ENCODE measurements at places on chromosomes 11 and 22.

DNA sequence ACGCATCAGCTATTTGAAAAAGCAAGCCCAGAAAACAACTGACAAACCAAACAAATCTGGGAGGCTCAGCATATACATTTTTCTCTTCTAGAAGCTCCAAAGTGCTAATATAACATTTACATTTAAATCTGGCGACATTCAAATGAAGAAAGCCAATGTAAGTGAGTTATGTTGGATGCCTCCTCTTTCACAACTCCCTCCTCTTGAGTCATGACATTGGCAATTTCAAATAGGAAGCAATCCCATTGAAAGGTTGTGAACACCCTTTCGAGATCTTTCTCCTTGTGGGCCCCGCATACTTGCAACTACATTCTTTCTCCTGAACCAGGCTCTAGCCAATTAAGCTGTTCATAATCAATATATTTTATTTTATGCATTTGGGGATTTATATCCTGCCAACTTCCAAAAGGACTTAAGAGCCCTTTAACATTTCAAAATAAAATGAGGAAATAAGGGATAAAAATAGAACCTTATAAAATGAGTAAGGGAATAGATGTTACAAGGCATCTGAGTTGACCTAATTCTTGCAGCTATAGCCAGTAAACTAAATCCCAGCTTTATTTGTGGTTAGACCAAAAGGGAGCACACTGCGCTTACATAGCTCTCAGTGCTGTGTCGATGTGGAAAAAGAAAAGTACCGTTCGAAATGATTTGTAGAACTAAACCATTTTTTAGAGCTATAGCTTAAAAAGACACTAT is 129.5 kb upstream of the SESN3 start:
- no peak for DNase-seq

DNA sequence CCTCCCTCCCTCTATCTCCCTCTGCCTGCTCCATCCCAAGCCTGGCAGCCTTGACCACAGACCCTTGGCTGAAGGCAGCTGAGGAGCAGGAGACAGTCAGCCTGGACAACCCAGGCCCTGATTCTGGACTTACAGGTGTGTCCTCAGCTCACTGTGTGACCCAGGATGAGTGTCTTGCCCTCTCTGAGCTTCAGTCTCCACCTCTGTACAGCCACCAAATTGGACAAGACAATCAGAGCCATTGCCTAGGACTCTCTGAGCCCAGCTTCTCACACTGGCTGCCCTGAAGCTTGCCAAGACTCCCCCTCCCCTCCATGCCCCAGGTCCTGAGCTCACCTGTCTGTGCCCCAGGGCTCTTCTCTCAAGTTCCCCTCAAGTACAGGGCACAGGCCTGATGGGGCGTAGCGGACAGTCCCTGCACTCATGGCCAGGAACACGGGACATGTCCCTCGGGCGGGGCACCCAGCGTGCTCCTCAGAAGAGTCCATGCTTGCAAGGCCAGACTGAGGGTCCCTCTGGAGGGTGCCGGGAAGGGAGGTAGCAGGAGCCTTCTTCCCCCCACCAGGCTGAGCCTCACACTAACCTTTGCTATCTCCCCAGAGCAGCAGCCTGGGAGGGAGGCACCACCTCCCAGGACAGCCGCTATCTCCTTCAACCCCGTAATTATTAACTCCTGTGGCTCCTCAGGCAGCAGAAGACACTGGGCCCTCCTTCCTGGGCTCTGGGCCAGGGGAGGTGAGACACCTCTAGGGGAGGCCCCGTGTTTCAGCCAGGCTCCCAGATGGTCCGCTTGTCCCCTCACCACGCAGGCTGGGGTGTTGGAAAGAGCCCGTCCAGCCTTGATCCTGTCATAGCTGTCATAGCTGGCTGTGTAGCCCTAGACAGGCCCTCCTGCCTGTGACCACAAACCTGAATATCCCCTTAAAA is 2.6 kb upstream of the RAB3IL1 start:
- no peak for DNase-seq

- no peak for DNase-seq
Measured at GRCh38 chr11:5071799-5072198, 2.4 kb downstream of the OR52E1 start.

DNA sequence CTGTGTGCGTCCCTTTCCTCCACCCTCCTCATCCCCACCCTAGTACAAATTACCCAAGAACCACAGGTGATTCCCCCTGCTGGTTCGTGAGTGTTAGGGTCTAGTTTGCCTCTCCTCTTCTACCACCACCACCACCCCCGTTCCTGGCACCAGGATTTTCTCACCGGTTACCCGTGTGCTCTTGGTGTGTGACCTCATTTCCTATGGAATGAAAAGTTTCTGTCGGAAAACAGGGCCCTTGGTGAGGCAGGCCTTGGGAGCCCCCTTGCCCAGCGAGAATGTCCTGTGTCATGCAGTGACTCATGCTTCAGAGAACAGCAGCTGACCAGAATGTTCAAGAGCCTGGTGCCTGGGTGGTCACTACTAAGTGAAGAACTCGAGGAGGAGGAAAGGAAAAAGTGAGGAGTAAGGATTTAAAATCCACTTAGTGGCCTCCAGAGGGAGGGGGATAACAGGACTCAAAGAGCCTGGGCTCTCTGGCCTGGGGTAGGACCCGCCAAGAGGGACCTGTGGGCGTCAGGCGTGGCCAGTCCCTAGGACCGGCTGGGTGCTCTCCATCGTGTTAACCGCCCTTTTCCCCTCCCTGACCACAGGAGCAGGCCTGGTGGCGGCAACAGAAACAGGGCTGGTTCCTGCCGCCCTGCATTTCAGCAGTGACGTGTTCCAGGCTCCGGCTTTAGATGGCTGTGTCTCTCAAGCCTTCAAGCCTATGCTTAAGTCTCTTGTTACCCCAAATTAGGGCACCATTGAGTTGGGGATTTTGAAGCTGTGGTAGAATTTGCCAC is 30.2 kb downstream of the C22orf31 start:
- no peak for DNase-seq

GRCh38 chr11:17812091-17812864 is 77.7 kb downstream of the KCNC1 start:
- no peak for DNase-seq

DNA sequence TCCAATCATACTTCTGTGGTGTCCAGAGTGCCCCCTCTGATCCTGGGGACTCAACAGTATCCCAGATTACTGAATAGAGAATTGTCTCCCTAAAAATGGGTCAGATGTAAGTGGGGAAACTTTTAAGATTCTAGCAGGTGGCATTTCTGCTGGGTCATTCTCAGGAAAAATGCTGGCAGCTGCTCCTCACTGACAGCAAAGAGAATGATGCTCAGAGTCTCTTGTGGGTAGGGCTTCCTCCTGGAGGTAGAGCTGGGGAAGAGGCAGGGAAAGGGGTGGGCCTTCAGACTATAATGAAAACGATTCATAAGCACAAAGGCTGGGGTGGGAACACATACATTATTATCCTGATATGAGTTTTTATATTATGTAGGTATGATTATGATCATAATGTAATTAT is 647.2 kb downstream of the NELL1 start:
- DNase-seq, result no peak

- no peak for DNase-seq
Measured at GRCh38 chr11:1130276-1131032, 27.3 kb upstream of the MUC5AC start.

- DNase-seq, result no peak
Measured at GRCh38 chr11:79413268-79413667, 27.6 kb downstream of the TENM4 start.

- no peak for DNase-seq
Measured at GRCh38 chr11:134847083-134847715, 435.2 kb upstream of the B3GAT1 start.

DNA sequence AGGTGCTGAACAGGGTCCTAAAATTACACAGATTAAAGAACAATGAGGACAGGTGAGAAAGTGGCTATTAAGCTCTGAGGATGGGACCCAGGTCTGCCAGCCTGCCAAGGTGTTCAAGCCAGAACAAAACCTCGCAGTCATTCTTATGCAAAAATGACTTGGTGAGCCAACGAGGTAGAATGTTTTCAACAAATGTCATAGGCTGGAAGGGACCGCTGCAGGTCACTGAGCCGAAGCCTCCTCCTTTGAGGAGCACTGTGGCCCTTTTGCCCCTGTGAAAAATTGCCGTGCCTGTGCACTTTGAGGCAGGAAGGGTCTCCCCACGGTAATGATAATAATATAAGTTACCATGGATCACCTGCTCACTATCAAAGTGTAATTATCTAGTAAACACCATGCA is 216.2 kb downstream of the DSCAML1 start:
- no peak for DNase-seq

GRCh38 chr11:9740202-9740883 is 76.5 kb downstream of the SWAP70 start:
- DNase-seq, result no peak

GRCh38 chr22:34973926-34974325 is 92.0 kb upstream of the ISX start:
- DNase-seq, result no peak

DNA sequence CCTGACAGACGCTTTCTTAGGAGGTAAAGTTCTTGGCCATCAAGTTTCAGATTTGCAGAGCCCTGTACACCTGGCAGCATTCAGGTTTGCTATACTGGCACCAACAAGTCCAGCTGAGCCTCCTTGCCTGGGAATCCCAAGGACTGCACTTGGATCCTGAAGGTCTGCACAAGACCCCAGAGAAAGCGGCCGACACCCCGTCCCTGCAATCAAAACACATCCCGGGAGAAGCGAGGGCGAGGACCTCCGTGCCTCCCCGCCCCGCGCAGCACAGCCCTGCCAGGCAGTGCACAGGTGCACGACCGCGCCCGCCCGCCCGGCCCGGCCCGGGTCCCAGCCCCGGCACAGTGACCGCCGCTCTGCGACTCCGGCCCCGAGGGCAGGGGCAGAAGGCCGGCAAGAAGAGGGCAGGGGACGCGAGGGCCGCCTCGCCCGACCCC is 559 bp downstream of the MRTFA start:
- no peak for DNase-seq

- DNase-seq, result no peak
Measured at GRCh38 chr22:30362651-30363281, 6.0 kb downstream of the CCDC157 start.

GRCh38 chr11:73851046-73851764 is 25.4 kb downstream of the COA4 start:
- no peak for DNase-seq

- no peak for DNase-seq
Measured at GRCh38 chr11:80007616-80008015, 566.8 kb upstream of the TENM4 start.

- DNase-seq, result no peak
Measured at GRCh38 chr11:133605482-133605881, 73.2 kb upstream of the OPCML start.

GRCh38 chr11:62496676-62497075 is 49.9 kb downstream of the AHNAK start:
- no peak for DNase-seq

DNA sequence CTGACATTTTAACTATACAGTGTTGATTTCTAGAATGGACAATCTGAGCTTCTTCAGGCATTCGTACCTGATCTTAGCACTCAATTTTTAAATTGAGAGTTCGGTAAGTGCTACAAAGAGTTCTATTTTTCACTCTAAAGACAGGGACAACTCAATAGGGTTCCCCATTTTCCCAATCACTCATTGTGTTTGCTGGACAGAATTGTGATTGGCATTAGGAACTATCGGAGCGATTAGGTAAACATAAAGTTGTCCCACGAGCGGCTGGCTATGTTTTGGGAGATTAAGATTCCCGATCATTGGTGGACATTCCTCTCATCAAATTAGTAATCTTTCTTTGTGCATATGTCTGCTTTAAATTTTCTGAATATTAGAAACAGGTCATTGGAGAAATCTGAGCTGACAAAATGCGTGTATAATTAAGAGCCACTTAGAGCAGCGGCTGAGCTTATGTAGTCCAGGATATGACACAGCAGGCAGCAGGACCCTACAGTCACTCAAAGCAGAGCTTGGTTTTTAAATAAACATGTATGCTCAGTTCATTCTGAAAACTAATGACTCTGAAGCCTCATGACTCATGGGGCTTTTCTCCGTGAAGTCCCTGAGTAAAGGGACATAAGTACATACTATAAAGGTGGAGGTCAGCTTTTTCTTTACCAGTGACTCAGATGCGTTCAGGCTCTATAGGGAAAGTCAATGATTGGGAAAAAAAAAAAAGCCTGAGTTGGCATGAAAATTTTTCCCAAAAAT is 109.4 kb downstream of the GRIA4 start:
- DNase-seq, result no peak

- no peak for DNase-seq
Measured at GRCh38 chr11:109864151-109864661, 229.0 kb upstream of the ZC3H12C start.

DNA sequence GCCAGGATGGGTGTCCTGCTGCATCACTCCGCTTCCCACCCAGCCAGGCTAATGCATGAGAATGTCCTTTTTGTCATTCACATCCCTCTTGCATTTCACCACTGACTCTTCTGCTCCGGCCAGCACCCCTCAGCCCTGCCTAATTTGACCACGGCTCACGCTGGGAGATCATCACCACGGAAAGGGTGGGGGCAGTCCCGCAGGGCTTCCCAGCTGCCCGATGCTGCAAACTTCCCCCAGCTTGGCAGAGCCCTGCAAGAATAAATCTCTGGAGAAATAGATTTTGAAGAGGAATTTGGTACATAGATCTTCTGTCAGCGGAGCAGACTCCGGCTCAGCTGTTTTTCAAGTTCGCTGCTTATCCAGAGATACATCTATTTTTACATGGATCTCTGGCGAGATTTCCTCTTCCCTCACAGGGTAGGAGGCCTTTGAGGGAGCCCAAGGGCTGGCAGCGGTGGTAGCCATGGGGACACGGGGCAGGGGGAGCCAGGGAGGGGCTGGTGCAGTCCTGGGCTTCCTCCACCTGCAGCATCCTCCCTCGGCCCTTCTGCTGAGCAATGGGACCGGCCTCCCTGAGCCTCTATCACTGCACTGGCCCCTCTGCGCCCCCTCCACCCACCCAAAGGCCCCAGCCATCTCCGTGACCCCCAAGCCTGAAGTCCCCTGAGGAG is 62.6 kb downstream of the BUD13 start:
- DNase-seq, result no peak

DNA sequence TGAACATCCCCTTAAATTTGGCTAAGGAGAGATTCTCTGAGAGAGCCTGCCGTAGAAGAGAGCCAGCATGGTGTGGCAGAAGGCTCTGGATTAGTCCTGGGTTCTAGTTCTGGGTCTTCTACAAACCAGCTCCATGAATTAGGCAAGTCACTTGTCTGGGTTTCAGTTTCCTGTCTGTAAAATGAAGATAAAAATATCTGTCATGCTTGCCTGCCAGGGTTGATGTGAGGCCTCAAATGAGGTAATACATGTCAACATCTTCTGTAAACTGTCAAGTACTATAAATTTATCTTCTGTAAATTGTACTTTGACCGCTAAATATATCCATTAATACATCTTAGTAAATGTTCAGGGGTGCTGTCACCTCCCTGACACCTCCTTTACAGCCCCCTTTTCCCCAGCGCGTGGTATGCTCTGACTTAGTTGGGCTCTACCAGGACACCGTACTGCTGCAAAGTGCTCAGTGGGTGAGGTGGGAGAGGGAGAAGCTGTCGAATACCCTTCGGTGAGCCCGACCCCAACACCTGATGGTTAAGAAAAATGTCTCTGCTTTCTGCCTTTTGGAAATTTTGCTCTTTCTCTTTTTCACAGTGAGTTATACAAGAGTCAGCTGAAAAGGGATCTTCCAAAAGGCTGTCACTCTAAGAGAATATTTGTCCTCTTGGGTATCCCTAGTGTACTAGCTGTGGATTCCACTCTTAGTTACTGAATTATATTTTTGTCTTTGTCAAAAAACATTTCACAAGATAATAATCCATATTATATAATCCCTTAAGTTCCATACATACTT is 15.0 kb downstream of the RBX1 start:
- no peak for DNase-seq
